Common myeloid progenitor, CD34-positive (primary cell): ENCODE measurements at places on chromosomes 4 and X.

DNA sequence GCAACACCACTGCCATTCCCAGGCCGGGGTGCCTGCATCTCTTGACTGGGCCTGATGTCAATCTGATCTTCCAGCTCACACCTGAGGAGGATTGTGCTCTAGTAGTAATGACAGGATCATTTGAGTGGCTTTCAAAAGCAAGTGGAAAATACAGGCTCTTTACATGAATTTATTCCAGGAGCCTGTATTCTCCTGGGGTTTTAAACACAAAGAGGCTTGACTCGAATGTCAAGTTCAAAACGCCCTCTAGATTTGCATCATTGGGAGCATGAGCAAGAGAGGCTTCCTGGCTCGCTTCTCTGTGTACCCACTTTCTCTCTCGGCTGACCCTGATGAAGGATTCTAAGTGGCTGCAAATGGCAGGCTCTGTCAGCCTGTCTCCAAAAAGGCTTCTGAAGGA is 199.5 kb upstream of the PUDP start:
- no peak for DNase-seq

DNA sequence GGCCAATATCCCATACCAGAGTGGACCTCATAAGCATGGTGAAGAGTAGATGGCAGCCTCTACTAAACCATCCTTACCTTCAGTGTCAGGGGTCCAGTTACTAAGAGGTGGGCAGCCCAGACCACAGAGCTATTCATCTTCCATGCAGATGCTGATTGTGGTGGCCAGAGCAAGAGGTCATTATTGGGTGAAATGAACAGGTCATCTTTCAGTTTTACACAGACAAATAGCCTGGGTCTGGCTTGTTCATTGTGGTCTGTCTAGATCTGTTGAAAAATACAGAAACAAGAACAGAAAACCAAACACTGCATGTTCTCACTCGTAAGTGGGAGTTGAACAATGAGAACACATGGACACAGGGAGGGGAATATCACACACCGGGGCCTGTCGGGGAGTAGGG is 71.3 kb downstream of the PAK3 start:
- DNase-seq = no peak

DNA sequence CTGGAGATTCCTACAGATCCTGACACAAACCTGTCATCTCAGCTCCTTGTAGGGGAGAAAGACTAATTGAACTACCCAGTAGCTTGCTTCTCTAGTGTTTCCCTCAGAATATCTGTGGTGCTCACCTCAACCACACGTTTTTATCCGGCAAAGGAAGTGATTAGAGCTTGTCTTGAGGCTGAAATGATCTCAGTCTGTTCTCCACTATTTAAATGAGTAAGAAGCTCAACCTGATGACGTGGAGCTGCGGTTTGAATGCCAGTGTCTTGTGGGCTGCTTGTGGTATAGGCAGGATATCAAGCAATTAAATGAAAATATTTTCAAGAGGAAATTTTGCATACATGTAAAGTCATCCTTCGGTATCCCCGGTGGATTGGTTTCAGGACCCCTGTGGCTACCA is 270.2 kb downstream of the TLL1 start:
- DNase-seq = no peak

GRCh38 chr4:139564502-139564901 is 8.5 kb upstream of the SETD7 start:
- DNase-seq = peak; percentile 50

GRCh38 chr4:145960012-145960411 is 21.4 kb upstream of the ZNF827 start:
- no peak for DNase-seq

DNA sequence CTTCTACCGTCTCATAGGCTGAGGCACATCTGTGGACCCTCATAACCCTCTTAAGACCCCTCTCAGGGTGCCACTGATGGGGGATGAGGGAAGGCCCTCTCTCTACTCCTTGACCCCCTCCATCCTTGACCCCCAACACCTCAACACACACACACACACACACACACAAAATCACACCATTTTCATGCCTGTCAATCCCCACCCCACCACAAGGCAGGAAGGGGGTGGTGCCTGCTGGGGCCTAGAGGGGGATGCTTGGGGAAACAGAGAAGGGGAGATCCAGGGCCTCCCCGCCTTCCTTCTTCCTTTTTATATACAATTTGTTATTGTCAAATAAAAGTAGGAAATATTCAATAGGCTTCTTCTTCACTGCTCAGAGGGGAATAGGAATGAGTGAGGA is 1.2 kb upstream of the EBP start:
- no peak for DNase-seq

GRCh38 chr4:159526172-159526571 is 423.3 kb downstream of the RAPGEF2 start:
- no peak for DNase-seq

GRCh38 chr4:73189274-73189810 is 69.3 kb downstream of the ANKRD17 start:
- DNase-seq = no peak

DNA sequence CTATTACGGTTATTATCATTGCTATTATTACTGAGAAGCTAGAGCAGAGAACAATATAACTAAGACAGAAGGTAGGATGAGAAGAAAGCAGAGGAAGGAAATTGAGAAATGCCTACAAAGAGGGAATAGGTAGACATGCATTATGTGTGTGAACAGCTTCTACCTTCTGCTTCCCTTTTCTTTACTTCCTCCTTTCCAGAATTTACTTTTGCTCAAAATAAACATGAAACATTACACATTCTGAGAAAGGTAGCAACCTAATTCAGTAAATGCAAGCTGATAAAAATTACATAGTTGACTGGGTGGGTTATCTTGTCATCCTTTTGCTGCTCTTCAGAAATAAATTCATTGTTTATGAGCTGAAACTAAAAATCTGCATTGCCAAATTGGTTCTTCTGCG is 54.6 kb downstream of the AMOT start:
- DNase-seq = no peak

DNA sequence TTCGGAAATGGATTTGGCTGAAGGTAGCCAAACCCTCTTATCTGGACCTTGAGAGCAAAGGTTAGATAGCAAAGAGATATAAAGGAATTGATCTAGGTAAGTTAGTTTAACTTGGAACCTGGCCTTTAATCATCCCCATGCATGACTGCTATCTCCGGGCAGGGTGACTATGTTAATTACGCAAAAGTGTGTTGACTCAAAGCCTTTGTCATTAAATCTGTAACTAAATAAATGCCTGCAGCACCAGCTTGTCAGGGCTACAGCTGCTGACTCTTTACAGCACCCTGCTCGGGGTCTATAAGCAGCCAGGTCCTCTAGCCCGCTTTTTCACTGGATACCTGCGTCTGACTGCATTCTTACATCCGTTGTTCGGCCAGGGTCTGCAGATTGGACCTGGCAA is 201.7 kb downstream of the TBCK start:
- no peak for DNase-seq

- DNase-seq = no peak
Measured at GRCh38 chr4:6549445-6549844, 25.5 kb upstream of the MAN2B2 start.

- no peak for DNase-seq
Measured at GRCh38 chrX:44247468-44247867, 96.0 kb downstream of the EFHC2 start.

- no peak for DNase-seq
Measured at GRCh38 chrX:39805022-39805421, 292.7 kb downstream of the BCOR start.

DNA sequence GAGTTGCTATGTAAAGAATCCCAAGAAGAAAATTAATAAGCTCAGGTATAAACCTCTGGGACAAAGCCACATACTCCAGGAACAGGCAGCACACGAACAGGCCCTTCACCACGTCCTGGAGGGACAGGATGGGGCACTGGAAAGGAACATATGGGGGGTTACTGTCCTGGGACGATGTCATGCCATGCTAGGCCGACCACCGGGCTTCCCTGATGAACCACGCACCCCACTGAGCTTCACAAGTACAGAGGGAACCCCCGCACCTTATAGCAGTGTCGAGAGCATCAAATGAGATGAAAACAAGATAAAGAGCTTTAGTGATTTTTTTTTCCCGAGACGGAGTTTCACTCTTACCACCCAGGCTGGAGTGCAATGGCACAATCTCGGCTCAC is 19.1 kb downstream of the NOP14 start:
- DNase-seq = no peak

- DNase-seq = no peak
Measured at GRCh38 chrX:129747533-129747932, 8.8 kb downstream of the XPNPEP2 start.
